ENCODE measurements at places on chromosomes 4 and X. TPM values are rescaled to one million over a fixed set of nuclear protein-coding genes. Genes with fewer than 3 reads are reported as not detected.

Gene CCKAR
- total RNA-seq = not detected

- no peak for DNase-seq
Measured at GRCh38 chrX:51421972-51422597, 74.3 kb downstream of the NUDT11 start.

DNA sequence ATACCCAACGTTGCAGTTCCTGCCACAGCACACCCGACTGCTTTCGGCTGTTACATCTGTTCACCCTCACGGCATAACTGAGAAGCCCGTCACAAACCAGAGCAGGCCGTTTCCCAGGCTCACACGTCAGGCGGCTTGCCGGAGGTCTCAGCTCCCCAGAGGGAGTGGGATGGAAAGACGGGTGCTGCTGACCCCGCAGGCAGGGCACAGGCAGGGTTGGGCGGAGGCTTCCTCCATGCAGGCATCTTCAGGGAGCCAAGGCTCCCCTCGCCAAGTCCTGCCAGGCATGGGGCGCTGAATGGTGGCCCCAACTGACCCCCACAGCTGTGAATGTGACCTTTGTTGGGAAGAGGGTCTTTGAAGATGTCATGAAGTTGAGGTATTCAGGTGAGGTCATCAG lies 57.5 kb downstream of the ACOX3 start:
- DNase-seq = no peak

GRCh38 chrX:26581091-26581490 lies 365.1 kb downstream of the MAGEB5 start:
- DNase-seq = no peak

GRCh38 chr4:21885241-21885640 lies 63.3 kb downstream of the KCNIP4 start:
- no peak for DNase-seq

GRCh38 chr4:115927382-115927781 lies 814.0 kb upstream of the NDST4 start:
- no peak for DNase-seq

GRCh38 chrX:12269484-12269883 lies 131.2 kb downstream of the FRMPD4 start:
- DNase-seq = no peak

Measured in osteocyte (in vitro differentiated cells).